ENCODE measurements at places on chromosomes 11 and 22.

DNA sequence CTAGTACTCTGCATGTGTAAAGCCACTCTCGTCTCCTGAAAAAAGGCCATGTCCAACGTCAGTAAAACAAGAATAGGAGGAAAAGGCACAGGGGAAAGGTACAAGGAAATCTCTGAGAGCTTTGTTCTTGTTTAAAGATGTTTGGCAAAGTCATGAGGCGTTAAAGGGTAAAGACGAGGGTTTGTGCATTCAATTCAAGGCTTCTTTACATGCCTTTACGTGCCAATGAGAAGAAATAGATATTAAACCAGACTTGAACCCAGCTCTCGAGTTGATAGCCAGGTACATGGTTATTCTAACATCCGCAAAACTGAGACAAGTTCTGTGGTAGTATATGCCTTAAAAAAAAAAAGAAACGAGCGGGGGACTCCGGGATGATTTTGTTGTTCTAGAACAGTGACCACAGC is 704 bp upstream of the CFL1 start:
- DNase-seq: no peak

DNA sequence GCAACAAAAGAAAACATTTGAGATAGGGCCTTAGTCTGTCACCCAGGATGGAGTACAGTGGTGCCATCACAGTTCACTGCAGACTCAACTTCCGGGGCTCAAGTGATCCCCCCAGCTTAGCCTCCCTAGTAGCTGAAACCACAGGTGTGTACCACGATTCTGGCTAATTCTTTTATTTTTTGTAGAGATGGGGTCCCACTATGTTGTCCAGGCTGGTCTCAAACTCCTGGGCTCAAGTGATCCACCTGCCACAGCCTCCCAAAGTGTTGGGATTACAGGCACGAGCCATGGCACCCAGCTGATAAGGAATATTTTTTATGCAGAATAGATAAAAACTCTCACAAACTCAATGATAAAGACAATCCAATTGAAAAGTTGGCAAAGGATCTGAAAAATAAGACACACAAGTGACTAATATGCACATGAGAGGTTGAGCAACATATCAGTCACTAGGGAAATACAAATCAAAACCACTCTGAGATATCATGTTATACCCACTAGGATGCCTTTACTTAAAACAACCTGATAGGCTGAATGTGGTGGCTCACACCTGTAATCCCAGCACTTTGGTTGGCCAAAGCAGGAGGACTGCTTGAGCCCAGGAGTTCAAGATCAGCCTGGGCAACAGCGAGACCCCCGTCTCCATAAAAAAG is 33.9 kb upstream of the CLTCL1 start:
- DNase-seq: peak; percentile 5

GRCh38 chr22:33986954-33987353 is 66.7 kb upstream of the LARGE1 start:
- no peak for DNase-seq

GRCh38 chr11:121714351-121714750 is 261.6 kb upstream of the SORL1-AS1 start:
- no peak for DNase-seq

DNA sequence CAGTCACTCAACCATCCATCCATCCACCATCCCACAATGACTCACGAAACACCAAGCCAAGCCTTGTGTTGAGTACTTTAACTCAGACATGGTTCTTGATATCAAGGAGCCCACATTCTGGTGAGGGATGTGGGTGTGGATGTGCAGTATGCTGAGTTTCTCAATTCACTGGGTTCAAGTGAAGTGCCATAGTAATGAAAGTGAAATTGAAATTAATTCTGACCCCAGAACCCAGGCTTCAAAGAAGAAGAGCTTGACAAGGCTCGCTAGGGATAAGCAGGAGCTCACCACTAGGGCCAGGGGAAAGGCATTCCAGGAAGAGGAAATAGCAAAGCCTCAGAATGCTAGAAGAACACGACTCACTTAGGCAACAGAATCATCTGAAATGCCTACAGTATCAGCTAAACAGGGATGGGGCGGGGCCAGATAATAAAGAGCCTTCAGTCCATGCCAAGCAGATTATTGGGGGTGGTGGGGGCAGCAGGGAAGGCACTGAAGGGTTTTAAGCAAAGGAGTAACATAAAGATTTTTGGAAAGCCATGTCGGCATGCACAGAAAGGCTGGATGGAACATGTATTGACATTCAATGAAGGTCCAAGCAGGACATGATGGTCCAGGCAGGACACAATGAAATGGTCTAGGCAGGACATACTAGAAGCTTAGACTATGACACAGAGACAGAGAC is 37.2 kb downstream of the RTL6 start:
- no peak for DNase-seq

DNA sequence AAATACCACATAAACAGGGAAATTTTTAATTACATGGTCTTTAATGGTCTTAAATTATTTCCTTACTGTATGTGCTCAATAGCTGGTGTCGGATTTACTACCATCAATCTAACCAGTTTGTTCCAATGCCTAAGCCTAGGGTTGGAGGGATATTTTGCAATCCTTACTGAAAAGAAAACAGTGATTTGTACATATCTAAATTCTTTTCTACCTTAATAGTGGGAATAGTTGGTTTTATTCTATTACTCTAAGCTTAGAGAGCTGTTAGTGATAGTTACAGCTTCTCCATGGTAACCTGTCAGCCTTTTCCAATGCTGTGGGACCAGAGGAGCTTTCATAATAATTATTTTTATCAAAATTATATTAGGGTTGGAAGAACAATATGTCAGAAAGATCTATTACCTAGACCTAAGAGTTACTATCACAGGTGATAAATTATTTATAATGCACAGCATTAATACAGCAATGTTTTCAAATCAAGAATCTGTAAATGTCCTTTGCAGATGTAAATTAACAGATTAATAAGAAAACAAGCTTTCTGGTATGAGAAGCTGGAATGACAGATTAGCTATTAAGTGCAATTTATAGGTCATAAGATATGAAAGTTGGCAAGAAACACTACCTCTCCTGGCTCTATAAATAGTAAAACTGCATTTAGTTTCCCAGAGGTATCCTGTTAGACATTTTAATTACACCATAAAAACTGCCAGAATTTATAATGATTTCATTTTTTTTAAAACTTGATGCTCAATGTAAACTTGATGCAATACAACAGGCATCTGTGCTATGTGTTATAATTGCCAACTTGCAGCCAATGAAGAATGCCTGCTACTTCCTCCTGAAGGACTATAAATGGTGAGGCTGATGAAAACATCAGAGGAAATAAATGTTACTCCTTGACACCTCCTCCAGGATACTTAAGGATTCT is 262.0 kb upstream of the PITPNB start:
- DNase-seq: no peak

DNA sequence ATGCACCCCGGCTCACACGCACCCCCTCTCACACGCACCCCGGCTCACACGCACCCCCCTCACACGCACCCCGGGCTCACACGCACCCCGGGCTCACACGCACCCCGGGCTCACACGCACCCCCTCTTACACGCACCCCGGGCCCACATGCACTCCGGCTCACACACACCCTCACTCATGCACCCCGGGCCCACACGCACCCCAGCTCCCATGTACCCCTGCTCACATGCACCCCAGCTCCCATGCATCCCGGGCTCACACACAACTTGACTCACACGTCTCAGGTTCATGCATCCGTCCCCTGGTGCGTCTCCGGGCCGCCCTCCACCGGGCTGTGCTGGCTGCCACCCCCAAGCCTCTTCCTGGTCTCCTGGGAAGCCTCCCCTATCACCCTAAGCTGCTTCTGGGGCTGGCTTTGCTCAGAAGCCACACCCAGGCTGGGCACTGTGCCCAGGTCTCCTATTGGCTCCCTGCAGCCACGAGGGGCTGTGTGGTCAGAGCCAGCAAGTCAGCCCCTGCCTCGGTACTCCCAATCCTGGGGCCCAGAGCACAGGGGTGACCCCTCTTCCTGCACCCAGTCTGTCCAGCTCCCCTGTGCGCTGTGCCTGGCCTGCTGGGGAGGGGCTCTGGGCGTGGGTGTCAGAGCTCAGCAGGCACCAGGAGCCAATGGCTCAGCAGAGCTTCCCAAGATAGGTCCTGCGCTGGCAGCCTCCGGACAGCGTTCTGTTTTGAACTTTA is 16.9 kb downstream of the TSPAN4 start:
- peak; percentile 63 for DNase-seq

- no peak for DNase-seq
Observed at GRCh38 chr11:24679821-24680351, 183.0 kb downstream of the LUZP2 start.

DNA sequence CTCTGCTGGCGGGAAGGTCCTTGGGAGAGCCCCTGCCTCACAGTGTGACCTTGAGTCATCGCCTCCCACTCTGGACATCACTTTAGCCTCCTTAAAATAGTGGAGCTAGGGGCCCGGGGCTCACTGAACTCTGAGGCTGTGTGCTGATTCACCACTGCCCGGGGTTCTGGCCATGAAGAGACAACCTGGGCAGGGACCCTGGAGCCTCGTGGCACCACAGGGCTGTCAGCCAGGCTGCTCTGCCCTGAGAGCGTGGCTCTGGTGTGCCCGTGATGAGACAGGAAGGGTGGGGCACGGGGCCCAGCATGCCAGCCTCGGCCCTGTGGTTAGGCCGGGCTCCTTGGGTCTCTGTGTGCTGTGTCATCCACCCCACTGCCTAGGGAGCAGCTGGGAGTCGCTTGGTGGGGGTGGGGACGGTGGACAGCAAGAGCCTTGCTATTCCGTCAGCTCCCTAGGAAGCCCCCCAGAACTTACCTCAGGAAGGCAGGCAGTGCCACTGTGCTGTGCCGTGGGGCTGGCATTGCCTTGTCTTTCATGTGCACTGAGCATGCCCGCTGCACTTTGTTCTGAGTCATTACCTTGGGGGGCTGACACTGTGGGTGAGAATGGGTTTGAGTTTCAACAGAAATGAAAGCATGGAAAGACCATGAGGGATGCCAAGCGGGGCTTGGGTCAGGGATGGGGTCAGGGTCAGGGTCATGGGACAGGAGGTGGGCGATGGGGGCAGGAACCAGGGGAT is 31.7 kb downstream of the TPCN2 start:
- DNase-seq: peak; percentile 77

GRCh38 chr11:117457031-117457785 is 129.6 kb downstream of the CEP164 start:
- DNase-seq: no peak

GRCh38 chr11:103397369-103397768 is 288.1 kb downstream of the DYNC2H1 start:
- DNase-seq: no peak

- DNase-seq: no peak
Observed at GRCh38 chr22:50445071-50445879, 29.6 kb downstream of the SBF1 start.

DNA sequence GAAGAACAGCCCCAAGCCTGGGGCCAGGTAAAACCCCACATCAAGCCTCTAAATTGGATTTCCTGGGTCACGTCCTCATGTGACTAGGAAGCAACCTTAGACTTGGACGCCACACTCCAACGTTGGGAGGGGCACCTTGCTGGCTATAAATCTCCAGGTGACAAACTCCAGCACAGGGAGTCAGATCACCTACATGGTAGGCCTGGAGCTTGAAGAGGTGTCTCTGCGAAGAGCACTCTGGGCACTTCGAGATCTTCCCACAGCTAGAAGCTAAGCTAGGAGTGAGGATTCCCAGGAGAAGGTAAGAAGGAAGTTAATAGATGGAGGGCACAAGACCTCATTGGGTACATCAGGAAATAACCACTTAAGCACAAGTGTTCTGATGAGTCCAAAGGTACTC is 77.1 kb upstream of the GNAZ start:
- no peak for DNase-seq

DNA sequence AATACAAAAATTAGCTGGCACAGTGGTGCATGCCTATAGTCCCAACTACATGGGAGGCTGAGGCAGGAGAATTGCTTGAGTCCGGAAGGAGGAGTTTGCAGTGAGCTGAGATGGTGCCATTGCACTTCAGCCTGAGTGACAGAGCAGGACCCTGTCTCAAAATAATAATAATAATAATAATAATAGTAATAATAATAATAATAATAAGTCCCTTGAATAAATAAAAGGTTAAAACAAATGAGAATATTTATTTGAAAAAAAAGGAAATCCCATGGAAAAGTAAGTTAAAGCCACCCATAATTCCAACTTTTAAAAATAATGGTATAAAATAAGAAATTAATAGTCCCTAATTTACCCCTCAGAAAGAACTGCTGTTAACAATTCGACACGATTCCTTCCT is 10.0 kb upstream of the NAV2 start:
- no peak for DNase-seq

DNA sequence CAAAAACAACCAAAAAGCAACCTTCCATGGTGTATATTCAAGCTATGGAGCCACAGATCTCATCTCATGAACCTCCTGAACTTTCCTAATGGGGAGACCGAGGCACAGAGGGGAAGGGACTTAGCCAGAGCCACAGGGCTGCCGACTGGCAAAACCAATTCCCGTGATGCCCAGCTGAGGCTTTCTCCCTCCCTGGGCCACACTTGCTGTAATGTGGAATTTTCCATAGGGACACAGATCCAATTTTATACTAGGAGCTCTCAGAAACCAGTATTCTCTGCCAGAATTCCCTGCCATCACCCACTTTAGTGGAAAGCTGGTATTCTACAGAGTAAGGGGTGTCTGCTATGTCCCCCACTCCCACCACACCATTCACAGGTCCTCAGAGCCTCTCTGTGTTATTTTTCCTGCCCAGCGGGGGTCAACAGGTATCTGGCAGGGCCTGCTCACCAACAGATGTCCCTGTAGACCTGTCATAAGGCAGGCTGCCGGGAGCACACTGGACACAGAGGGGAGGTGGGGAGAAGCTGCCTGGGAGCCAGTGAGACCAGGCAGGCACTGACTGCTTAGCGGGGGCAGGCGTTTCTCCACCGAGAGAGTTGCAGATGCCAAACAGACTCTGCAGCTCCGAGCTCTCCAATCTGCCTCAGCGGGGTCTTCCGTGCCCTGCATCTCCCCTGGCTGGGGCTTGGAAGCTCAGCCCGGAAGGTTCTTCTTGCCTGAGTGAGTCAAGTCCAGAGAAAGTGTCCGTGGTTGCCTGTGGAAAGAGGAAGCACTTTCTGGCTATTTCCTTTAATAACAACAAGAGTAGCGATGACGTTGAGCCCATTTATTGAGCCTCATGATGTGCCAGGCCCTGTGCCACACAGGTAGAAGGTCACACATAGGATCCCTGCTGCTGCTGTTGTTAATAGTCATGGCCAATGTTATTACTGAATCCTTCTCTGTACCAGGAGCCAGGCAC is 26.3 kb downstream of the RPS6KA4 start:
- no peak for DNase-seq

GRCh38 chr22:25510876-25511275 is 53.6 kb upstream of the GRK3 start:
- no peak for DNase-seq

Measured in RWPE1 (cell line).